ENCODE measurements at places on chromosomes 2 and 18.

DNA sequence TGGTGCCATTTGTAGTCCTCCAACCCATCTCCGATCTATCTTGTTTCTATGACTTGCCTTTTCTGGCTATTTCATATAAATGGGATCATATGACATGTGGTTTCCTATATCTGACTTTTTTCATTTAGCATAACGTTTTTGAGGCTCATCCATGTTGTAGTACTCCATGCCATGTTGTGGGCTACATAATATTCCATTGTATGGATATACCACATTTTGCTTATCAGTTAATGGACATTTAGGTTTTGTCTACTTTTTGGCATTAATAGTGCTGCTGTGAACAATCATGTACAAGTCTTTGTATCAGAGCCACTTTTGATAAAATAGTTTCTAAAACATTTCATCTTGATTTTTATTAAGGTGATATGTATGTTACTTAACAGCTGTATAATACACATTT, 7.4 kb downstream of the CEBPZOS start:
- DNase-seq = no peak

- DNase-seq = no peak
These were observed 49.8 kb downstream of the FAM168B start for GRCh38 chr2:131043199-131044074.

GRCh38 chr2:160326786-160327185, 126.7 kb upstream of the ITGB6 start:
- DNase-seq = no peak

GRCh38 chr2:8684878-8685696, 3.2 kb downstream of the ID2 start:
- DNase-seq = peak; percentile 60

- no peak for DNase-seq
These were observed 5.6 kb downstream of the ATP5MC3 start for GRCh38 chr2:175175896-175176295.

- DNase-seq = no peak
These were observed 182.2 kb downstream of the GLI2 start for GRCh38 chr2:120917886-120918285.

DNA sequence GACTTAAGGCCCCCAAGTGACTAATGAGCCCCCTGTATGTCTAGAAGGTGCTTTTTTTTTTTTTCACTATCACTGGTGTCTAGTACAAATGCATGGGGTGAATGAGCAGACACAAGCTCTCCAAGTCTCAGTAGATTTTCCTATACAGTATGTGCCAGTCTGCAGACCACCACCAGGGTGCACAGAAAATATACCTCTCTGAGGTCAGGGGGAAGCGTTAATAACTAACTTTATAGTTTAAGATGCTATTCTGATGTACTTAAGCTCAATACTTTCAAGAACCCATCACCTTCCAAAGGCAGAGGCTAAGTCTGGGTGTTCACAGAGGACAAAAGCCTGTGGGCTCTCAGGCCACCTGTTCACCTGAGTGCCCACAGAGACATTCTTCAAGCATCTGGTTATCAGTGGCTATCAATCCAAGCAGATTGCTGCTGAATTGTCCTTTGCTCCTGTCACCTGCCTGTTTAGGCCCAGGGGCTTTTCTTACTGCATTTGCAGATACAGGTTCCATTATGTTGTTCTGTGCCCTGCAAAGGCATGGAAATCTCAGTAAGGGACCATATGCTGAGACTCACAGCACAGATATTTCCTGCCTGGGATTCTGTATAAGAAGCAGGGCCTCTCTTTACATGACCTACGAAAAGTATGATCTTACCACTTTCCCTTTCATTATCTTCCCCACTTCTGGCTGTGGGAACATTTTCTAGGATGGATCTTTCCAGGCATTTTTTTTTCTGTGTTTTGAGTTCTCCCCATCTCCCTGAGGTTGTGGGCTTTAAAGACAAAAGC, 534.6 kb downstream of the TNS1 start:
- no peak for DNase-seq

- DNase-seq = no peak
These were observed 526.5 kb downstream of the FBXO15 start for GRCh38 chr18:73621091-73621490.

DNA sequence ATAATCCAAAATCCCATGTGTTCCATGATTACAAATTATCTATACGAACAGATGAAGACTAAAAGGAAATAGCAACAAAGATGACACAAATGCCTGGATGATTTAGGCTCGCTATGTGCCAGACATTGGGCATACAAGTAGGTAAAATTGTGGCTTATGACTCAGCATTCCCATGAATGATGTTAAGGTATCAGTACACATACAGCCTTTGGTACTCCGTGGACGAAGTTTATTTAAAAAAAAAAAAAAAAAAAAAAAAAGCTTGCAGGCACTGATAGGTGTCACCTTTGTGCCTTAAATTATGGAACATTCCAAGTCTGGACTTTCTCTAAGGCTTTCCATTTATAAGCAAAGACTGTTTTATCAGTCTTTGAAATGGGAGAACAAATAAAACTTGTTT, 2.7 kb downstream of the CHAC2 start:
- DNase-seq = no peak

DNA sequence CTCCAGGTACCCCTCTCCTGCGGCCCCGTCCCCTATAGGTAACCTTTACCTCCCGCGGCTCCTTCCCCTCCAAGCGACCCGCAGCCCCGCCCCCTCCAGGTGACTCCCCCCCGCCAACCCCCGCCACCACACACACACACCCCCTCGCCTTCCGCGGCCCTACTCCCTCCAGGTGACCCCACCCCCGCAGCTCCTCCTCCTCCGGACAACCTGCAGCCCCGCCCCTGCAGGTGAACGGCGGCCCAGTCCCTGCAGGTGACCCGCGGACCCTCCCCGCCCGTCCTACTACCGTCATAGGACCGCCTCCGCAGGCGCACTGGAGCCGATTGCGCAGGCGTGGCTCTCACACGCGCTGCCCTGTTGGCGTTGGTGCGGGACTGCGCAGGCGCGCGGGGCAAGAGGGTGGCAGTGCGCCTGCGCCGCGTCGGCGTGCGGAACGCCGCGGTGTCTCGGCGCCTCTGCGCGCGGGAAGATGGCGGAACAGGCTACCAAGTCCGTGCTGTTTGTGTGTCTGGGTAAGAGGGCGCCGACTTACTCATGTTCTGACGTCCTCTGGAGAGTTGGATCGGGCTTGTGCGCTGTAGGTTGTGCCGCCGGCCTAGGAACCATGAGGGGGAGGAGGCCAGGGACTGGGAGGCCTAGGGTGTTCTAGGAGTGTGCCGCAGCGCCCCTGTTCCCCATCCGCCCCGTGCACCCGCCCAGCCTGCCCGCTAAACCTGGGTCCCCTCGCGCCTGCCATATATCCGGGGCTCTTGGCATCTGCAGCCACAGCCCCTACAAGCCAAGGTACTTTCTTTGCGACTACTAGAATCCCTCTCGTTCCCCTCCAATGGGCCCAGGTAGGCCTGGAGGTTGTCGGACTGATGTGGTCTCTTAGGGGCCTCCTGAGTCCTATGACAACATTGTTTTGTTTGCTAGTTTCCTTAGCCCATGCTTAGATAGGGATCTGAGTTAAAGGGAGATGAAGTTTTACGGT, at the start of gene ACP1:
Gene ACP1, plus strand, starts transcription at position 455 of the 976 bp plus-strand sequence. Its CDS starts 18 bp downstream, at position 473.
- peak; percentile 99 for DNase-seq

- no peak for DNase-seq
These were observed 114.6 kb downstream of the NRP2 start for GRCh38 chr2:205796805-205797313.

DNA sequence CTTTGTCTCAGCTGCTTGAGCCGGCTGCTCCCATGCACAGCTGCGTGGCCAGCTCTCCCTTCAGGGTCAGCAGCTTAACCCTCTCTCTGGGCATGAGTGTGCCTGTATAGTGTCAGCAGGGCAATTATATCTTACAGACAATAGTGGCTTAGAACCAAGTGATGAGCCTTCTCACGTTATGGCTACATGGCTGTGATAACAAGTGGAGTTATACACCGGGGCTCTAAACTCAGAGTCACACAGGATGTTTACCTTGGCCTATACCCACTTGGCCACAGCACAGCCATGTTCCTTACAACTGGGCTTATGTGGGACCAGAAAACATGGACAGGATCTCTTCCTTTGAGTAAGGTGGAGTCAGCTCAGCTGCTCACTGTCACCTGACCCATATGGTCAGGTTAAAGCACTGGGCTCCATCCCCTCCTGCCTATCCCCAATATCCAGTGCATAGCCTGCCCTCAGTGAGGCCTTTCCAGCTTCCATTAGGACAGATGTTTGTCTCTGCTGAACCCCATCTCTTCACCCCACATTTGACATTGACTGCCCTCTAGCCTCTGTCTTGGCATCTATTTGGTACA, 294.2 kb upstream of the NCKAP5 start:
- DNase-seq = no peak

DNA sequence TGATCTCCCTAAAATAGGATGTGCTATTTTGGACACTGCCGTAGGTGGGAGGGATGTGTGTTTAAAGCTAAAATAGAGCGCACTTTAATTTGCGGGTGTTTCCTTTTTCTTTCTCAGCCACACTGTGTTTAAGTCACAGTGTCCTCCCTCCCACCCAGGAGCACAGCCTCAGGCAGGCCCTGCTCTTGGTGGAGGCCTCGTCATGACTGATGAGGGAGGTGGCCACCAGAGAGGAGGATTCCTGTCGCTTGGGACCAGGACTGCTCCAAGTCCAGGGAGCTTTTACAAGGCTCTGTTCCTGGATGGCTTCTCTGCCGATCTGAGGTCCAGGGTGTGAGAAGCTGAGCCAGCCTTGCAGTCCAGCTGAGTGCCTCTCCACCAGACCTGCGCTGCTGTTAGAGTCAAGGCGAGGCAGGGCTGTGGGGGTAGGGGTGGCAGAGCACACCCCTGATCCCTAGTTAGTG, 33.5 kb downstream of the INPP4A start:
- no peak for DNase-seq

DNA sequence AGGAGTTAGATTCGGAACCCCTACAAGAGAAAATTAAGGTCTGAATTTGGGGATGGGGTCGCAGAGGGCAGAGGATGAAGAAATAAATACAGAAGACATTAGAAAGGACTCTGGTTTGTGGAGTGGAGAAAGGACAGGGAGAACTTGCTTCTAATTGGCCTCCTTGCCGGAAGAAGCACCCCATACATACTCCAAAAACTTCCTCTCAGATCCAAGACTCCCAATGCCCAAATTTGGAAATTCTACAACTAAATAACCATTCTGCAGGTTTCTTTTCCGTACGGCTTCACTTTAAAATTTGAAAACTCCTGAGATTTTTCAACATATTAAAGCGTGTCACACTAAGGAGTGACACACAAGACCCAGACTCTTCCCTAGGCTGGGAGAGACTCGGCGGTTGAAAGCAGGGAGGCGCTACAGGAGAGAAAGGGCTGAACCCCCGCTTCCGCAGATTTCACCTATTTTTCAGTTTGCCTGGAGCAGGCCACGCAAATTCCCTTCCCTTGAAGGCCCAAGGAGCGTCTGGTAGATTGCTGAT, 478 bp downstream of the CLHC1 start:
- no peak for DNase-seq

DNA sequence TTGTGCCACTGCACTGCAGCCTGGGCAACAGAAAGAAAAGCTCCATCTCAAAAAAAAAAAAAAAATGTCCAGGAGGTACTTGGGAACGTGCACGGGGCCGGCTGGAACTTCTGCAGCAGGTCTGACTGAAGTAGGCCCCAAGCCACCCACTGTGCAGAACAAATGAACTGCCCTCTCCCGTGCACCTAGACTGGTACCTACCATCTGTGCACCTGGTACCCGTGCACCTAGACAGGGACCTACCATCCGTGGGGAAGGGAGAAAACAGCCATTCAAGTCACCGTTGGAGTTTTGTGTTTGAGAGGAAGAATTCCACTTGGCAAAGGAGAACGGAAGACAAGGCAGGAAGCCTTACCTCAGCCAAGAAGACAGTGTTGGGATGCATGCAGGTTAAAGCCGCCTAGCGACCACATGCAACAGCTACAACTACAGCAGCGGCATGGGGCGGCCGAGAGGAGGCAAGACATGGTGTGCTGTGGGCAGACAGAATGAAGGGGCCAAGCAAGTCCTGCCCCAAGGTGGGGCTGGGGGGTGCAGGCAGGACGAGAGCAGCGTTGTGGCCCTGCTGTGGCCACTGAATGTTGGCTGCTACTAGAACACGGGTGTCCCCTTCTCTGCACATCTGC, 16.1 kb downstream of the ST3GAL5 start:
- DNase-seq = no peak

DNA sequence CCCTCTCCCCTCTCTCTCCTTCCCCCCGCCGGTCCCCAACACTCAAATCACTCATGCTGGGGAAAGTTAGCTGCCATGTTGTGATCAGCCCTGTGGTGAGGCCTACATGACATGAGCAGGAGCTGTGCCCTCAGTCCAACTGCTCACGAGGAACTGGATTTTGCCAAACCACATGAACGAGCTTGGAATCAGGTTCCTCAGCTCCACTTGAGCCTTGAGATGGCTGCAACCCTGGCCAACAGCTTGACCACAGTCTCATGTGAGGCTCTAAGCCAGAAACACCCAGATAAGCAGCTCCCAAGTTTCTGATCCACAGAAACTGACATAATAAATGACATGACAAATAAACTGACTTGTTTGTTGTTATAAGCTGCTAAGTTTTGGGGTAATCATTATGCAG, 38.4 kb downstream of the ARL4C start:
- no peak for DNase-seq

DNA sequence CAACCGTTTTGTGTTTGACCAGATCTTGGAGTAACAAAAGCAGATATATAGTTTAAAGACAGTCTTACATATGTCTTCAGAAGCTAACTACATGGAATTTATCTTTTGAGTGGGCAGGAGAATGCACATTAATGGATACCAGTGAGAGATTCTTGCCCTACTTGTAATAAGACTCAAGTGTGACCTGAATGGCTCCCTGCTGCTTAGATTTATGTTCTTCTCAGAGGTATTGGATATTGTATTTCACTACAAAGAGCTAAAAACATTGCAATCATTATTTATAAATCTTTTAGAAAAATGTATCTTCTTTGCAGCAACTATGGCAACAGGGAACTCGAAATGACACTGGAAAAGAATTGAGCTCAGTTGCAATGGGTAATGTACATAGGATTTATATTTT, 227.7 kb downstream of the LRRTM4 start:
- no peak for DNase-seq

- DNase-seq = no peak
These were observed 35.8 kb upstream of the INHBB start for GRCh38 chr2:120310136-120310535.

Data from stomach (tissue), 19 donors.